Caudate nucleus (tissue), 63 donors: ENCODE measurements at places on chromosomes 11 and 22.
A peak's percentile ranks its signal among the peaks of the same experiment; 100 is the strongest.

DNA sequence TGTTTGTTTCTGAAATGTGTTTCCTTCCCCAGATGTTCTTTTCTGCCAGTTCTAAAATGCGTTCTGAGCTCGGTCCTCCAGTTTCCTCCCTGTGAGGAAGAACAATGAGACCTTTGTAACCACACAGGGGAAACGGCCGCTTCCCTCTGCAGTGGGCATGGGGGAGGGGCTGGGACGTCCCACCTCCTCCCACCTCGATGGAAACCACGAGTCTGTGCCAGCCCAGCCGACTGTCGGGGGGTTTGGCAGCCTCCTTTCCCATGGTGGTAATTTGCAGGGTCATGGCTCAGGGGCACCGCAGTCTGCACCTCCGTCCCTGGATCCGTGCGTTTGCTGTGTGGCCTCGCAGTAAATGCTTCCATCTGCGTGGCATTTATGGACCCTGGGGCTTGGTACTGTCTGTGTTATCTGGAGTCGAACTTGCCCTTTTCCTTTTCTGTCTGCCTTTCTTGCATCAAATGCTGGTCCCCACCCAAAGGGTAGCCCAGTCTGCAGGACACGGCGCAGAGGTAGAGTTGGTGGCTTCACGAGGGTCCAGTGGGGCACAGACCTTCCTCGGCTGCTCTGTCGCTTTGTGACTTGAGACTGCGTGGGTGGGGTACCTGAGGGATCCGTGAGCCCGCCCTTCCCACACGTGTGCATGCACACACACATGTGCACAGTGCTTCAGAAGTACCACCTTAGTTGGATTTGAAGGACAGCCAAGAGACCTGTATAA lies 16.1 kb downstream of the LRP5 start:
- DNase-seq, result peak; percentile 39

- no peak for DNase-seq
Measured at GRCh38 chr22:40432157-40432556, 61.8 kb downstream of the SGSM3 start.

DNA sequence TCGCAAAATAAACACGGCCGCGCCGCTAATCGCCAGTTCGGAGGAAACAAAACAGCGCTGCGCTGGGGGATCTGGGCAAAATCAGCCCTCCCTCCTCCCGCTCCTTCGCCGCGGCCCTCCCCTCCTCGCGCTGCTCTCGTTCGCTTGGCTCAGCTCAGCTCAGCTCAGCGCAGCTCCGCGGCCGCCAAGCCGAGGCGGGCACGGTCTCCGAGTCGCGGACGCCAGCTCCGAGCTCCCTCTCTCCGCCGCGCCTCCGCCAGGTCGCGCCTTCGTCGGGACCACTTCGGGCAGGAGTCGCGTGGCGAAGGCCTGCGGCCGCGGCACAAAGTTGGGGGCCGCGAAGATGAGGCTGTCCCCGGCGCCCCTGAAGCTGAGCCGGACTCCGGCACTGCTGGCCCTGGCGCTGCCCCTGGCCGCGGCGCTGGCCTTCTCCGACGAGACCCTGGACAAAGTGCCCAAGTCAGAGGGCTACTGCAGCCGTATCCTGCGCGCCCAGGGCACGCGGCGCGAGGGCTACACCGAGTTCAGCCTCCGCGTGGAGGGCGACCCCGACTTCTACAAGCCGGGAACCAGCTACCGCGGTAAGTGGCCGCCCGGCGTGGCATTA lies at the start of gene SPON1:
SPON1 (plus strand) TSS at position 162 of the 607 bp plus-strand sequence; CDS start at position 344, 182 bp downstream.
- DNase-seq, result no peak

GRCh38 chr11:64291752-64292459 lies 804 bp downstream of the KCNK4 start:
- DNase-seq, result no peak

DNA sequence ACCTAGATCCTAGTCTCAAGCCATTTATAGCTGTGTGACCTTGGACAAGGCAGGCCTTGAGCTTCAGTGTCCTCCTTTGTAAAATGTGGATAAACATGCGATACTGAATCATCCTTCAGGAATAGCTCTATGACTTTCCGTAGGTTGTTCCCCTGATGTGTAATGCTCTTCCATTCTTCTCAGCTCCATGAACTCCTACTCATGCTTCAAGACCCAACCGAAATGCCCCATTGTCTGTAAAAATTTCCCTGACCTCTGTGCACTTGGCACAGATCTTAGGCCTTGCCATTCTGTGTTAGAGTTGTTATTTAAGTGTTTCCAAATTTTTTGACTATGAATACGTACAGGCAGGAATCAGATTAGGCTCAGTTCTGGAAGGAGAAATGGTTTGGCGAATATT lies 3.3 kb upstream of the BEST1 start:
- no peak for DNase-seq

DNA sequence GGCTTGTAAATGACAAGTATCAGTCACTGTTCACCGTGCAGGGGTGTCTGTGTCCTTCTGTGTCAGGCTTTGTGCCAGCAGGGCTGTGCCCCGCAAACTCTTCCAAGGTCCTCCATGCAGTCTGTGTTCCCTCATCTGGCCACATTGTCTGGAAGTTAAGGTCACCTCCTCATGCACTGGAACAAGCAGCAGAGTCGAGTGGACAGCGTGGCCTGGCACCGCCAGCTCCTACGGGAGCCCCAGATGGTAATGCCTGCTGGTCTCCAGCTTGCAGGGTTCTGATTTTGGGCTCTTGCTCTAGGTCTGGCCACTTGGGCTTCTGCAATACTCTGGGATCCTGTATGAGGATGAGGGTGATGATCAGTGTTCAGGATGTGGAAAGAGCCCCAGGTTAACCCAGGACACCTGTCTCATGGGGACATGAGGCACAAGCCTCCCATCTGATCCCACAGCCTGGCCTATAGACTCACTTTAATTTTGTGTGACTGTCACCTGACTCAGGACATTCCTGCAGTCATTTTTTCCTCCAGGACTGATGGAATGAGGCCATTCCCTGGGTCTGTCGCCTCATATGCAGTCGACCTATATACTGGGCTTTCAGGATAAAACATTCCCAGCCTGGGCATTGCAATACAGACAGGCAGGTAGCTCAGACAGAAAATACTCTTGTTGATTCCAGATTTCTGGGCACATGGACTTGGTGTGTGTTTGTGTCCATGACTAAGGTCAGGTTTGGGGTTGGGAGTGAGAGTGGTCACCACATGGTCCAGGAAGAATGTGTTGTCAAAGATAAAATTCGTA lies 106.3 kb upstream of the TOP3B start:
- DNase-seq, result no peak

DNA sequence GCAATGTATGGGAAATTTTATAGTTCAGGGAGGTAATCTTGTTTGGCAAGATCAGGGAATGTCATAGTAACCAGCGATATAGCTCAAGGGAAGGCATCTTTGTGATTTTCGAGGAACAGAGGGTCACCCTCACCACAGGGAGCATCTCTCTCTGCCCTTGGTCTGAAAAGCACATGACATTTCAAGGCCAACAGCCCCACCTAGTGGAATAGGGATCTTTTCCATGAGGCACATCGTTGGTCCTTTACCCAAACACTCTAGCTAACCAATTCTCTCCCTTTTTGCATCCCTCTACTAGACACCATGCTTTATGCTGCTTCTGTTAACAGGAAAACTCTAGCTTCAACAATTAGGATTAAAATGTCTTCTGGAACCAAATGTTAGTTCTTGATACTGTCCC lies 179.0 kb downstream of the GRM5 start:
- DNase-seq, result no peak

DNA sequence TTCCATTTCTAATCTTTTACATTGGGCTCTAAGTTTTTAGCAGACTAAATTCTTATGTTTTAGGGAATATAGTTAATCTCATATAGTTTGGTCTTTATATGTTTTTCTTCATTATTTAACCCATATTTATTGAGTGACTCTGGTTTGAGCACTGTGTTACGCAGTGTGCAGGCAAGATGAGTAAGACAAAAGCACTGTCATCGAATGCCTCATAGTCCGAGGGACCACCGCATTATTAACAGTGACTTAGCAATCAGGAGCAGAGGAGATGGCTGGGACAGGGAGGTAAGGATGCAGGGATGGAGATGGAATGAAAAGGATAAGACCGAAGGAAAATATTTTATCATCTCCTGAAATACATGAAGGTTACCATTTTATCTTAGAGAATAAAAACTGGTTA lies 65.2 kb upstream of the CTSC start:
- no peak for DNase-seq

DNA sequence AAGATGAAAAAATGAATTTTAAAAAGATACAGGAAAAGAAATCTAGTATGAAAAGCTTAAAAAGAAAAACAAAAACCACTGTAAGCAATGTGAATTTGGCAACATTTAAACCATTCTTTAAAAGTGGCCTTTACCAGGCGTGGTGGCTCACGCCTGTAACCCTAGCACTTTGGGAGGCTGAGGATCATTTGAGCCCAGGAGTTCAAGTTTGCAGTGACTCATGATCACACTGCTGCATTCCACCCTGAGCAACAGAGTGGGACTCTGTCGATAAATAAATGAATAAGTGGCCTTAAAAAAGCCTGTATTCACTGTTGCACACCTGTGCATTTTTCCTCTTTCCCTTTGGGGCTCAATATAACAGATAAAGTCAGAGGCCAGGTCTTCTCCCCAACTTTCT lies 69.2 kb downstream of the RAB30 start:
- no peak for DNase-seq

- no peak for DNase-seq
Measured at GRCh38 chr22:43338766-43339345, 4.3 kb downstream of the SCUBE1 start.

DNA sequence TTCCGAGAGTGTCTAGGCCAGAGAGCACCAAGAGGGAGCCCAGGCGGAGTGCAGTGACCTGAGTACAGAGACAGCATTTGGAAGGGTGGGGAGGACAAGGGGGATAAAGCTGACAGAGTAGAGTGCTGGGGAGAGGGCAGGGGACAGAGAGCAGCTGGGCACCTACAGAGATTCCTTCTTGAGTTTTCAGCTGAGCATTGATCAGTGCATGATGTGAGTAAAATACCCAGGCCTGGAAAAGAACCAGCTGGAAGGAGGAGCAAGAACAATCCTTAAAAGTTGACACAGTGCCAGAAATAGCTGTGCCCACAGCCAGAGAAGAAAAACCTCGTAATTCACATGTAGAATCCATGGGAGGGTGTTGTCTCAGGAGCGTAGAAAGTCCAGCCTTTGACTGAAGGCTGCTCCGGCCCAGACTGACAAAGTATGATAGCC lies 33.9 kb upstream of the PANX2 start:
- no peak for DNase-seq

GRCh38 chr11:315051-315481 lies 1.2 kb downstream of the IFITM1 start:
- DNase-seq, result no peak

DNA sequence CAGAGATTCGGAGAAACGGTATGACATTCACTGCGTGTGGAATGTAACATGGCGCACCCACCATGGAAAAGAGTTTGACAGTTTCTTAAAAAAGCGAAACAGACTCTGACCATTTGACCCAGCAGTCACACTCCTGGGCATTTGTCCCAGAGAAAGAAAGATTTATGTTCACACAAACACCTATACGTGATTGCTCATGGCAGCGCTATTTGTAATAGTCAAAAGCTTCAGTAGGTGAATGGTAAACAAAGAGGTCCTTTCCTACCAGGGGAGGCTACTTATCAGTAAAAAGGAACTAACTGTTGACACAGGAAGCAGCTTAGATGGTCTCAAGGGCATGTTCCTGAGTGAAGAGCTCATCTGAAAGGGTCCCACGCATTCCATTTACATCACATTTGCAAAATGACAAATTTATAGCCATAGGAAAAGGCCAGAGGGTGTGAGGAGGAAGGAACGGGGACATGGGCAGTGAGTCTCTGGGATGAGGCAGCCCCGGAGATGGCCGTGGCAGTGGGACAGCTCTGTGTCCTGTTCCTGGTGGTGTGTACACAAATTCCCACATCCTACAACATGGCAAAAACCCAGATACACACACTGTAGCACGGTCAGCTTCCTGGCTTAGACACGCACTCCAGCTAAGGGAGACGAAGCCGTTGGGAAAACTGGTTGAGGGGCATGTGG lies 14.6 kb upstream of the KRTAP5-6 start:
- DNase-seq, result no peak

DNA sequence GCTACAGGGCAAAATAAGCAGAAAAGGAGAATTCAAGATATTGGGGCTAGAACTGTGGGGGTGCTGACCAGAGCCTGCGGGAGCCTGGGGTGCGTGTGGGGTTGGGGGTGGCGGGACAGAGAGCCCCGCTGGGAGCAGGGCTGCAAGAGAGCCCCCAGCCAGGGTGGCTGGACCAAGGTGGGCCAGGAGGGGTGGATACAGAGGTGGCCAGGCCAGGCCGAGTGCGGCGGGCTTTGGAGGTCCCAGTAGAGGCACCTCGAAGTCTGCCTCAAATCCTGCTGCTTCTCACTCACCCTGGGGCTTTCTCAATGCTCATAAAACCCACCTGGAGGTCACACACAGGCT lies 16.9 kb upstream of the MUC5B start:
- DNase-seq, result no peak

DNA sequence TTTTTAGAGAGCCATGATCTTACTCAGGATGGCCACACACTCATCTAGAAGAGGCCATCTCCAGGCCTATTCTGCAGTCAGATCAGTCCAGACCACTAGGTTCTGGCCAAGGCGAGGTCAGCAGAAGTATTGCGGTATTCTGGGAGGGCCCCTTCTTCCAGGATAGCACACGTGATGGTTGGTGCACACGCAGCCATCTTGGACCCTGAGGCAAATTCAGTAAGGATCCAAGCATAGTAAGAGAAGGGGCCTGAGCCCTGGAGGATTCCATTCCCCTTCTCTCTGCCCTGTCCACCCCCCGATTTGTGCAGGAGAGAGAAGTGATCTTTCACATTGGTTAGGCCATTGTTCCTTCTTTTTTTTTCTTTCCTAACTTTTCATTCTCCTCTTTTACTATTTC lies 957.9 kb downstream of the BRD1 start:
- DNase-seq, result no peak

- no peak for DNase-seq
Measured at GRCh38 chr11:122976061-122976733, 5.4 kb downstream of the BSX start.

- no peak for DNase-seq
Measured at GRCh38 chr22:45334528-45334927, 24.8 kb downstream of the FAM118A start.

GRCh38 chr11:74278721-74279161 lies 32.7 kb downstream of the P4HA3 start:
- no peak for DNase-seq

- no peak for DNase-seq
Measured at GRCh38 chr11:116478669-116479668, 293.8 kb downstream of the BUD13 start.

DNA sequence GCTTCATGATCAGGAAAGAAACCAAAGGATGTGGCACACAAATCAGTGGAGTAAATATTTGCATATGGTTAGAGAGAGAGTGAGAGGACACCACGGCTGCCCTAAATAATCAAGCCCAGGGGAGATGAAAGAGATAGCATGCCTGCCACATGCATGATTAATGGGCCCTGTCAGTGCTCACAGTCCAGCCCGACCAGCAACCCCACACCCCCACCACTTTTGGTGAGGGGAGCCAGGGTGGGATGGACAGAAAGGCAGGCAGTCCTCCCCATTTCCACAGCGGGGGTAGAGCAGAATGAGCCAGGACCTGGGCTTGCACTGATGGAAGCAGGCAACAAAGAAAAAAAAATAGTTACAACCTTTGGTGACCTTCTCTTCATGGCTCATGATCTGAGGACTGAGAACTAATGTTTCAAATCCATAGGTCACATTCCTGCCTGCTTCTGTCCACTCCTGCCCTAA lies 545.0 kb downstream of the ETS1 start:
- DNase-seq, result no peak
